CD4-positive, alpha-beta T cell treated with Interleukin-15 for 4 hours (primary cell): ENCODE measurements at places on chromosomes 7 and 10.
A peak's percentile ranks its signal among the peaks of the same experiment; 100 is the strongest.

DNA sequence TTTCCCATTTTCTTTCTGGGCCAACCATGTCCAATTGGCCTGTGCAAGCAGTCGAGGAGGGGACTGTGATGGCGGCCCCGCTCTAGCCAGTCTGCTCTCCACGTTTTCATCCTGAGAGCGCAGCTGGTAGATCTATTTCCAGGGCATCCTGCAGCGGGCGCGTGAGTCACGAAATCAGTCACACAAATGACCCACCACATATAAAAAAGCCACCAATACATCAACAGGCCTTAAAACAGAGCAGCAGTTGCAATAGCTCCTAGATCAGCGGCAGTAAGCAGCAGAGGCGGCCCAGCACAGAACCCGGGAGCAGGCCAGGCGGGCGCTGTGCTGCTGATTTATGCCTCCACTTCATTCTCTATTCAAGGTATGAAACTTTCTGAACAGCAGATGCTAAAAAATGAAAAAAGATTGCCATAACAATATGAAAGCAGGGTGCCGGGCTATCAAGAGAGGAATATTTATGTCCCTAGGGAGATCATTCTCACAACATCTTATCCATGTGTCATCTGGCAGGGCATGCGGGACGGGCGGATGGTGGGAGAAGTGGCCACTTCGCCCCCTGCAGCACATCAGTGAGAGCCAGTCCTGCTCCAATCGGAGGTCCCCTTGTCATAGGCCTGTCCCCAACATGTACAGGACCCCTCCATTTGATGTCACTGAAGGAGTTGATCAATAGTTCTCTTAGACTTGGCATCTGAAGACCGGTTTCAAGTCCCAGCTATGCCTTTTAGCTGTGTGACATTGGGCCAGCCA is 98.0 kb upstream of the GPR26 start:
- DNase-seq, result no peak

DNA sequence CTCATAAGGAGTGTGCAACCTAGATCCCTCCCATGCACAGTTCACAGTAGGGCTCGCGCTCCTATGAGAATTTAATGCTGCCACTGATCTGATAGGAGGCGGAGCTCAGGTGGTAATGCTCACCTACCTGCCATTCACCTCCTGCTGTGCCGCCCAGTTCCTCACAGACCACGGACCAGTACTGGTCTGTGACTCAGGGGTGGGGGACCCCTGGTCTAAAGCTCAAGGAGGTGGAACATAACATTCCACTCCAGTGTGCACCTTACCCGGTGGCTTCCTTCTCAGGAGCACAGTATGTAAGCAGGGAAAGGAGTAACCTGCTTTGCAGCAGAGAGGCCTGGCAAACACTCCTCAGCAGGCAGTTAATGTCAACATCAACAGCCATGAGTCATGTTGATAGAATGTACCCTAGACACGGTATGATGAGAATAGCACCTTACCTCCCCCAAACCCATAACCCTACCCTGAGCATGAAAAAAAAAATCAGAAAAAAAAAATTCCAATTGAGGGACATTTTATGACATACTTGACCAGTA is 273.5 kb downstream of the FGFR2 start:
- no peak for DNase-seq

- no peak for DNase-seq
These were observed 299 bp upstream of the PBLD start for GRCh38 chr10:68333058-68333395.

DNA sequence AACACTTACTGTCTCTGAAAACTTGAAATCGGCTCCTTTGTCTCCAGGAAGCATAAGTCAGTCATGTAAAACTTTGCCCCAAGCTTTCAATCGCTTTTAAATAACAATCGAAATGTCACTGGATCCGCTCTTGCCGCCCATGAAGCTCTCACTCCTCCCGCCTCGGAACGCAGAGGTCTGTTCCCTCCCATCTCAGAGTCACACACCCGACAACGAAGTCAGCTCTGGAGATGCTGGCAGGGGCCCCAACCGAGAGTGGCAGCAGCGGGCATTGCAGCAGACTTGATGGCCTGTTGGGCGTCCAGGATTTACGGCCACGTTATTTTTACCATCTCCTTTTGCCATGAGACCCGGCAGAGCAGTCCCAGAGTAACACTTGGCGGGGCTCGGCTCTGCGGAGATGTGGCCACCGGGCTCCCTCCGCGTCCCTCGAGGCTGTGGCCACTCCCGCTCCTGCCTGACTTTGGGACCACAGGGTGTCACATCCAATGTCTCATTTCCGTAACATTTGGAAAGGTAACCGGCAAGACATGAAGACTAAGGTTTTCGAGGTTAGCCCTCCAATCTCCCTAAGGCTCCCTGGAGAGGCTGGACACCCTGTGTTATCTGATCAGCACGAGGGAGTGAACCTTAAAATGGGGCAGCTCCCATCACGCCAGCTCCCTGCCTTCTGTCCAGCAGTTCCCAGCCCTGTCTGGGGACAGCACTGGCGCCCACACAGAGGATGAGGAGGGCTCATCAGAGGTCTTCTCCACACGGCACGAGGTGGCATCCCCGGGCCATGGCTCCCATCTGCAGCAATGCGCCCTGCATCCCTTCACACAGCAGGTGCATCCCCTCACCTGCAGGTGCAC is 62.8 kb upstream of the ADGRA1 start:
- no peak for DNase-seq

GRCh38 chr7:24881623-24882022 is 98.4 kb downstream of the OSBPL3 start:
- DNase-seq, result no peak

DNA sequence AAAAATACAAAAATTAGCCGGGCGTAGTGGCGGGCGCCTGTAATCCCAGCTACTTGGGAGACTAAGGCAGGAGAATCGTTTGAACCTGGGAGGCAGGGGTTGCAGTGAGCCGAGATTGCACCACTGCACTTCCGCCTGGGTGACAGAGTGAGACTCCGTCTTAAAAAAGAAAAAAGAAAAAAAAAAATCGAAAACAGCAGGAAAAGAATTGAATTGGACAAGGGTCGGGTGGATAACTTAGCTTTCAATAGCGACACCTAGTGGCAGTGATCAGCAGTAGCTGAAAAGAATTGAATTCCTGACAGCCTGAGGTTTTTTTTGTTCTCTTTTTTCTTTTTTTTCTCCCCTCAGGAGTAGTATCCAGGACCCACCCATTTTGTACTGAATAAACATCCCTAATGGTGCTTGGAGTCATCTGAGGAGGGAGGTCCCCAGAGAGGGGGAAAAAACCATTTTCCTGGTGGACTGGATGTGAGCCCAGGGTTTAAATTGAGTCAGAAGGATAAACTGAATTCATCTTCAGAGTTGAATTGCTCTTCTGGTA is 55.1 kb downstream of the CYCS start:
- peak; percentile 72 for DNase-seq

DNA sequence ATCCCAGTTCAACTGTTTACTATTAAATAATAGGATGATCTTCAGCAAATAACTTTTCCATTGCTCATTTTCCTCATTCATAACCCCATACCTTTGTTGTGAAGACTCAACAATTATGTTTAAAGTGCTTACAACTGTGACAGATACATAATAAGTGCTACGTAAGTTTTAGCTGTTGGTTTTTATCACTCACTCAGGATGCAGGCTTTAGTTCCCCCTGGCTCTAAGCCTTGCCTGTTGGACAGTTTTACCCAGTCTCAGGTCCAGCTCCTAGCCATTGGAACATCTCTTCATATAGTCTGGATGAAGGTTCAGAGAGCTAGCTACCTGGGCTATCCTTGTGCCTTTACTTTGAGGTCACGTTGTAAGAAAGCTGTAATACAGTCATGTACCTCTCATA is 353.2 kb downstream of the CRPPA start:
- DNase-seq, result no peak

GRCh38 chr7:23277359-23277989 is 21.7 kb upstream of the MALSU1 start:
- DNase-seq, result peak; percentile 66

DNA sequence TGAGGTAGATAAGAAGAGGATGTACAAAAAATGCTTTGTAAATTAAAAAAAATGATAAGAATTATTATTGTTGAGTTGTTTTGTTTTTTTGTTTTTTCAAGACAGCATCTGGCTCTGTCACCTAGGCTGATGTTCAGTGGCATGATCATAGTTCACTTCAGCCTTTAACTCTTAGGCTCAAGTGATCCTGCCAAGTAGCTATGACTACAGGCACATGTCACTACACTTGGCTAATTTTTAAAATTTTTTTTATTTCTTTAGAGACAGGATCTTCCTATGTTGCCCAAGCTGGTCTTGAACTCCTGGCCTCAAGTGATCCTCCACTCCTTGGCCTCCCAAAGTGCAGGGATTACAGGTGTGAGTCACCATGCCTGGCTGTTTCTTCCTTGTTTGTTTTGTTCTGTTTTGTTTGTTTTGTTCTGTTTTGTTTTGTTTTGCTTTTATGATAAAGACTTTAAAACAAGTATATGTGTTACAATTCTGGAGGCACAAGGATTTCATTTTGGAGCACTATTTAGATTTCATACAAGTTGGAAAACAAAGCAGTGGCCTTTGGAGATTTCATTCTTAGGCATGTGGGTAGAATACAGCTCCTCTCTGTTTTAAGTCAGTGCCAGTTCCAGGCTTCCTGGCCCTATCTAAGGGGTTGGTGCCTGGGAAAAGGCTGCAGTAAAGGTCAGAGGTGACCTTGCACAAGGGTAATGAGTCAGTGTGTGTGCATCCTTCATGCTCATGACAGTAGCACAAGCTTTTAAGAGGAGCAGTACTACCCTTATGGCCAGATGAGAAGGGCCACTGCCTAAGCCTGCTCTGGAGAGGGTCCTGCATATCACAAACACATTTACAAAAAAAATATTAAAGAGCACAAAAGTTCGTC is 17.9 kb downstream of the FGFBP3 start:
- no peak for DNase-seq
